HFFc6 (cell line): ENCODE measurements at places on chromosomes 5 and 9. TPM values are rescaled to one million over a fixed set of nuclear protein-coding genes. Genes with fewer than 3 reads are reported as not detected.

DNA sequence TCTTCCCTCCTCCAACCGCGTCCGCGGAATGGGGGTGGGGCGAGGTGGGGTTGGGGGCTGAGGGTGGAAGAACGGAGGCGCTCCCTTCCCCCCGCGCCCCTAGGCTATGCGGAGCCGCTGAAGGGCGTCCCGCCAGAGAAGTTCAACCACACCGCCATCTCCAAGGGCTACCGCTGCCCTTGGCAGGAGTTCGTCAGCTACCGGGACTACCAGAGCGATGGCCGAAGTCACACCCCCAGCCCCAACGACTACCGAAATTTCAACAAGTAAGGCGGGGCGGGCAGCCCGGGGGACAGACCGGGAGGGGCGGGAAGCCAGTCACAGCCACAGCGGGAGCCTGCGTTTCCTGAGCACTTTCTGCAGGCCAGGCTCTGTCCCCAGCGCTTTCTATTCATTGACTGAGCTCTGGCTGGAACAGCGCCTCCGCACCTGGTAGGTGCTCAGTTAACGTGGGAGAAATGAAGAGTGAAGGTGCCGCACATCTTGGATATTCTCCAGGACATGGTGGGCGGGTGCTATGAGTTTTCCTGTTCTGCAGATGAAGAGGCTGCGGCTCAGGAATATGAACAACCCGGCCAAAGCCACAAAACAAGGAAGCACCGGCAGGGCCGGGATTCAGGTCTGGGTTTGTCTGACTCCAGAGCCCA lies 11.3 kb downstream of the MYOZ3 start:
- H3K36me3 ChIP-seq: no peaks in the 10 kb centered on the region
- H3K4me1 ChIP-seq: peaks cover 22% of the 10 kb centered on the region
- peaks cover 5% of the 10 kb centered on the region for H3K27me3 ChIP-seq
- DNase-seq: no peak
- peak overlapping the region; percentile 63 for H3K4me3 ChIP-seq

Gene SLC36A2
- not detected in 3 replicates for total RNA-seq

GRCh38 chr9:89036891-89037290 lies 45.6 kb downstream of the S1PR3 start:
- peaks cover 6% of the 10 kb centered on the region for H3K27me3 ChIP-seq
- DNase-seq: no peak
- peaks cover 10% of the 10 kb centered on the region; the same call in 1 of the 2 replicates for H3K4me1 ChIP-seq
- H3K27ac ChIP-seq: no peak overlapping the region
- H3K36me3 ChIP-seq: no peaks in the 10 kb centered on the region

DNA sequence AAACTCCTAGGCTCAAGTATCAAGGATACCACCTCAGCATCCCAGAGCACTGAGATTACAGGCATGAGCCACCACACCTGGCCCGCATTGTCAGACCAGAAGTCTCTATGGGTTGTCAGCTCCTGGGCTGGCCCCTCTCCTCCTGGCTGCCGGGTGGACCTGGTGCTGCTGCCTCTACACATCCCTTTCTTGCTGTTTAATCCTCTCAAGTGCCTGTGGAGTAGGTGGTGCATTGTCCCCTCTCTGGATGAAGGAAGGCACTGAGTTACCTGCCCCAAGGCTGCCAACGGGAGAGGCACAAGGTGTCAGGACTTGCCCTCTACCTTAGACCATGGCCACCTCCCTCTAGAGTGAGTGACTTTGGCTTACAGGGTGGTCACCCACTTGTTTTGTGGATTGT lies 37.4 kb downstream of the PHF2 start:
- H3K27me3 ChIP-seq: no peaks in the 10 kb centered on the region; the same call in 1 of the 2 replicates
- no peak for DNase-seq
- peaks cover 16% of the 10 kb centered on the region for H3K36me3 ChIP-seq
- no peak overlapping the region for H3K27ac ChIP-seq

- no peaks in the 10 kb centered on the region for H3K4me1 ChIP-seq
- no peak overlapping the region for H3K27ac ChIP-seq
- H3K4me3 ChIP-seq: no peak overlapping the region
Measured at GRCh38 chr5:127885176-127885575, 182.0 kb downstream of the CCDC192 start.

Gene RNF145
- 69.8 to 82.0 TPM (median 76.8 TPM) in 3 replicates for total RNA-seq

Gene PCDHGA7
- total RNA-seq: 2.7 and 12.0 TPM in 2 replicates

Gene TMOD1
- total RNA-seq: 0.14 to 0.69 TPM (median 0.21 TPM) in 3 replicates

GRCh38 chr9:68913054-68913453 lies 100.9 kb downstream of the PRKACG start:
- H3K4me3 ChIP-seq: no peak overlapping the region
- H3K4me1 ChIP-seq: no peaks in the 10 kb centered on the region
- H3K27ac ChIP-seq: no peak overlapping the region
- H3K27me3 ChIP-seq: peaks cover 3% of the 10 kb centered on the region
- DNase-seq: no peak

Gene SOWAHA
- total RNA-seq: not detected in 3 replicates

Gene ANKDD1B
- total RNA-seq: 0.14 TPM in 1 of 3 replicates, not detected in the others

- H3K36me3 ChIP-seq: 0 out of 2 replicates have a peak, but pooled peaks cover 3% of the 10 kb centered on the region
- H3K4me3 ChIP-seq: no peak overlapping the region
- H3K27ac ChIP-seq: no peak overlapping the region
- H3K4me1 ChIP-seq: peaks cover 24% of the 10 kb centered on the region
- H3K27me3 ChIP-seq: peaks cover 24% of the 10 kb centered on the region
Measured at GRCh38 chr5:14937254-14937653, 65.7 kb upstream of the ANKH start.

DNA sequence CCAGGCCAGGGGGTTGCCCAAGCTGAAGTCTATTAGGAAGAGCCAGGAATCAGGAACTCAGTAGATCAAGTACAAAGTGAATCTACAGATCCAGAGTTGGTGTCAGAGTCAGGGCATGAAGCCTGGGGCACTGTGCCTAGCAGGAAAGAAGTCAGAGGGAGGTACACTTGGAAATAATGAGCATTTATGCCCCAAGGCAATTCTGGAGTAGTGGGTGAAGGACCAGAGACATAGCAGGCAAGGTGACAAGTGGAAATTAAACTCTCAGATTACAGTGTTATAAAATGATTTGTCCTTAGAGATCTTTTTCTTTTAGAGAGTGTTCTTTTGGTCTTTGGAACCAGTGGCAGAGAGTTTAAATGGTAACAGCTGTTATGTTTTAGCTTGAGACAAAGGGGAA lies 138.0 kb downstream of the ADAMTSL1 start:
- H3K4me3 ChIP-seq: no peak overlapping the region
- H3K4me1 ChIP-seq: peaks cover 10% of the 10 kb centered on the region
- no peaks in the 10 kb centered on the region; the same call in none of the 2 replicates for H3K27me3 ChIP-seq
- DNase-seq: no peak
- H3K27ac ChIP-seq: no peak overlapping the region

DNA sequence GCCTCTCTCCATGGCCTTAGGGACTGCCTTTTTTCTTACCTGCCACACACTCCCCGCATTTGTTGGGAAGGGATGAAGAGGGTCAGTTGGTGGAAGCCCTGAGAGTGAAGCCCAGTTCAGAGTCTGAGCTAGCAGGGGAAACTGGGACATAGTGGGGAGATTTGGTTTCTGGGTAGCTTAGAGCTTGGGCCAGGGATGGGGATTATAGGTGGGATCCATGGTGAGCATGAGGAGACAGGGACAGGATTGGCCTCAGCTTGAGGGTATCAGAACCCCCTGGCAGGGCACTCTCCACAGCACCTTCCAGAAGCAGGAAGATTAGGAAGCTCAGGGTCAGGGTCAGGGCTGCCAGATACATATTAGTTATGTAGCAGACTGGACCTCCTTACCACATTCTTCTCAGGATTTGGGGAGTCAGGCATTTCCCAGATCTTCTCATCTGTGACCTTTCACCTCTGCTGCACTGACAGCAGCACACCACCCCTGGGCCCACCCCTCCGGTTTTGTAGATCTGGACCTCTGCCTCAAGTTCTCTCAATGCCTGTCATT lies 17.9 kb downstream of the OR13J1 start:
- H3K4me1 ChIP-seq: peaks cover 19% of the 10 kb centered on the region
- H3K4me3 ChIP-seq: no peak overlapping the region
- H3K36me3 ChIP-seq: no peaks in the 10 kb centered on the region
- DNase-seq: no peak

DNA sequence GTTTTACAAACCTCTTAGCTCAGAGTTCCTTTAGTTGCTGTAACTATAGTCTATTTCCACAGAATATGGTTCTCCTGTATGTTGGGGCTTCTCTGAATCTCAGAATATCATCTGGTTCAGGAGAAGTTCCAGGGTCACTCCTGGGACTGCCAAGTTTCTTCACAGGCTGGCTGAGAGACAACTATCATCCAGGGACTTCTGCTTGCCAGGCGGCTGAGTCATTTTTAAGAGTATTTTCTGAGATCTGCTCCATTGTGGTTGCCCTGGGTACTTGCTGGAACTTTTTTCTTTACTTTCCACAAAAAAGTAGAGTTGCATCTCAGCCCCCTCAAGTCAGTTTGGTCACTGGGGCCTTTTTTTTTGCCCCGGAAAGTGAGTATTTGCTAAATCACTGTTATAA lies 566.5 kb downstream of the LRRC70 start:
- DNase-seq: no peak
- H3K4me1 ChIP-seq: no peaks in the 10 kb centered on the region
- H3K27me3 ChIP-seq: no peaks in the 10 kb centered on the region
- no peak overlapping the region for H3K4me3 ChIP-seq

GRCh38 chr9:114282926-114283325 lies 40.0 kb upstream of the ORM1 start:
- no peak overlapping the region for H3K4me3 ChIP-seq
- peak overlapping the region; percentile 94 for H3K27ac ChIP-seq
- peaks cover 10% of the 10 kb centered on the region for H3K27me3 ChIP-seq
- H3K4me1 ChIP-seq: peaks cover 85% of the 10 kb centered on the region
- peaks cover 40% of the 10 kb centered on the region for H3K36me3 ChIP-seq

Gene PCDHA9
- 0.03 TPM in 1 of 3 replicates, not detected in the others for total RNA-seq

DNA sequence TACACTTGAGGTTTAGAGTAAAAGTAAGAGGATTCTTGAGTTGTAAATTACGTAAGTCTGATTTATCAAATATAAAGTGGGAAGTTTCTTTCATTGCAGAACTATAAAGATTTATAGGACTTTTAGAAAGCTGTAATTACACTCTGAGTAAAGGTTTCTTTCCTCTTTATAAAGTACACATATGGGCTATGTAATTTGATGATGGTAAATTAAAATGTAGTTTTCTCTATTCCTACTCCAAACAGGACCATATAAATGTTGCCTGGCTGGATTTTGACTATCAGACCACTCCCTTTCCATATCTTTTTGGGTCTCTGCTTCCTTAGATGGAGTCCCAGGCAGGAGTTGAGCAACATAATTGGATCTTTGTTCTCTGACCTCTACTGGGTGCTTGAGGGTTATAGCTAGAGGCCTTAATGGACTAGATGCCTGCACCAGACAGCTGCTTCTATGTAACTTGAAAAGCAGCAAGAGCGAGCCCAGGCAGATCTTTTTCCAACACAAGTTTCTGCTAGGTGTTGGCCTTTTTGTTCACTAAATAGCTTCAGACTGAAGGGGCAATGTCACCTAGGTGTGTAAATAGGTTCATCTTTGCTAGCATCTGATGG lies 11.4 kb upstream of the TEX48 start:
- no peak overlapping the region for H3K27ac ChIP-seq
- DNase-seq: no peak
- no peak overlapping the region for H3K4me3 ChIP-seq
- peaks cover 10% of the 10 kb centered on the region for H3K27me3 ChIP-seq
- H3K36me3 ChIP-seq: peaks cover 12% of the 10 kb centered on the region
- peaks cover 64% of the 10 kb centered on the region for H3K4me1 ChIP-seq

DNA sequence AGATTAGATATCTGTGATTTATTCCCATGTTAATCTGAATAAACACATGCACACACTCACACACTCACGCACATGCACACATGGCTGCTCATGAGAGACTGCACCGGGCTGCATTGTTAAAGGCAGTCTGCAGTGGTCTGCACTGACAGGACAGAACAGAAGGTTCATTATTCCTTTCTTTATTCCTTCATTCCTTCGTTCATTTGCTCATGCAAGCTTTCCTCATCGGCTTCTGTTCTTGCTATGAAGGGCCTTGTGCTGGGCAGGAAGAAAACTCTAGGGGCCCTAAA lies 41.4 kb upstream of the FSTL4 start:
- DNase-seq: no peak
- peaks cover 4% of the 10 kb centered on the region; the same call in 1 of the 2 replicates for H3K27me3 ChIP-seq
- no peak overlapping the region for H3K4me3 ChIP-seq
- H3K4me1 ChIP-seq: no peaks in the 10 kb centered on the region

GRCh38 chr5:95864456-95864855 lies 41.9 kb upstream of the GLRX start:
- peaks cover 99% of the 10 kb centered on the region for H3K4me1 ChIP-seq
- no peak overlapping the region for H3K4me3 ChIP-seq
- DNase-seq: peak; percentile 3
- peaks cover 6% of the 10 kb centered on the region for H3K36me3 ChIP-seq

GRCh38 chr5:34496260-34496691 lies 159.9 kb upstream of the RAI14 start:
- no peaks in the 10 kb centered on the region for H3K27me3 ChIP-seq
- DNase-seq: no peak
- peaks cover 18% of the 10 kb centered on the region for H3K36me3 ChIP-seq
- peaks cover 68% of the 10 kb centered on the region for H3K4me1 ChIP-seq

DNA sequence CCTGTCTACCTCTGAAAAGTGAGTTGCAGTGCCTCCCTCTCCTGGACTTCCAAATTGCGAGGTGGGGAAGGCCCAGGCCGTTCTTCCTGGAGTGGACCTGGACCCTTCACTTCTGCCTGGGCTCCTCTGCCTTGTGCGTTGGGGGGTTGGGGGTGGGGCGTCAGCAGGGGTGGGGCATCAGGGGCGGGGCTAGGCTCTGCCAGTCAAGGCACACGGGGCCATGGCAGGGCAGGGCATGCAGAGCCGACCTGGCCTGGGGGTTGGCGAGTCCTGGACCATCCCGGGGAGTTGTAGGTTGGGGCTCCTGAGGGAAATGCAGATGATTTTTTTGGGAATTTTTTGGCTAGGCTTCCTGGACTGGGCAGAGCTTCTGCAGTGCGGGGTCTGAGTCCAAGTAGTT lies 87.1 kb downstream of the EHMT1 start:
- peaks cover 10% of the 10 kb centered on the region for H3K36me3 ChIP-seq
- no peak overlapping the region for H3K27ac ChIP-seq
- H3K4me1 ChIP-seq: peaks cover 12% of the 10 kb centered on the region; the same call in 1 of the 2 replicates
- H3K4me3 ChIP-seq: no peak overlapping the region
- DNase-seq: no peak

Gene BASP1
- 97.1 to 153 TPM (median 119 TPM) in 3 replicates for total RNA-seq

Gene DCANP1
- not detected in 3 replicates for total RNA-seq

GRCh38 chr5:150516011-150516410 lies 8.1 kb downstream of the NDST1 start:
- DNase-seq: peak; percentile 53
- H3K4me3 ChIP-seq: peak overlapping the region; percentile 25
- H3K4me1 ChIP-seq: peaks cover 81% of the 10 kb centered on the region
- peaks cover 11% of the 10 kb centered on the region for H3K36me3 ChIP-seq

GRCh38 chr5:39775797-39776365 lies 351.1 kb upstream of the DAB2 start:
- H3K4me1 ChIP-seq: peaks cover 51% of the 10 kb centered on the region
- peak overlapping the region; percentile 49 for H3K27ac ChIP-seq
- no peaks in the 10 kb centered on the region for H3K27me3 ChIP-seq
- peaks cover 5% of the 10 kb centered on the region for H3K36me3 ChIP-seq
- H3K4me3 ChIP-seq: peak overlapping the region; percentile 42; the same call in 1 of the 2 replicates
- no peak for DNase-seq

GRCh38 chr5:72159501-72159911 lies 52.2 kb downstream of the MAP1B start:
- H3K4me3 ChIP-seq: peak overlapping the region; percentile 69
- no peaks in the 10 kb centered on the region; the same call in 1 of the 2 replicates for H3K27me3 ChIP-seq
- H3K27ac ChIP-seq: peak overlapping the region; percentile 88
- peaks cover 33% of the 10 kb centered on the region for H3K36me3 ChIP-seq

GRCh38 chr5:78648359-78649210 lies at the start of gene LHFPL2:
Gene LHFPL2 (minus strand): TSS chr5:78648772. CDS start chr5:78510213, 138,559 bp downstream.
- H3K36me3 ChIP-seq: peaks cover 12% of the 10 kb centered on the region
- peak; percentile 30 for DNase-seq
- peaks cover 3% of the 10 kb centered on the region; the same call in 1 of the 2 replicates for H3K27me3 ChIP-seq
- H3K4me3 ChIP-seq: peak within 1 kb of the TSS; percentile 95
